Activated CD8-positive, alpha-beta T cell treated with anti-CD3 and anti-CD28 coated beads, Interleukin-2, amount 10 ng/mL, durations not matched to agents 7 days and 5 days (primary cell): ENCODE measurements at places on chromosomes 2 and 18.

DNA sequence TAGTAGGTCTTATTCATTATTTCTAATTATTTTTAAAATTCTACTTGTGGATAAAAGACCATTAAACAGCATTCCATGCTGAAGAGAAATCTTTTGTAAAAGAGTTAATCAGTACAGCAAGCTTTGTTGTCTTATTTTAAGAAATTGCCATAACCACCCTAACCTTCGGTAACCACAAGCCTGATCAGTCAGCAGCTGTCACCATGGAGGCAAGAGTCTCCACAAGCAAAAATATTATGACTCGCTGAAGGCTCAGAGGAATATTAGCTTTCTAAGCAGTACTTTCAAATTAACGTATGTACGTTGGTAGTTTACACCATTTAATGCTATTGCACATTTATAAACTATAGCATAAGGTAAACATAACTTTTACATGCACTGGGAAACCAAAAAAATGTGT lies 650.5 kb upstream of the LINC00305 start:
- H3K36me3 ChIP-seq, result no peaks in the 10 kb centered on the region
- H3K4me3 ChIP-seq, result no peak overlapping the region
- no peak overlapping the region for H3K27ac ChIP-seq
- no peaks in the 10 kb centered on the region for H3K4me1 ChIP-seq

GRCh38 chr2:84425310-84425709 lies 33.8 kb downstream of the SUCLG1 start:
- peaks cover 48% of the 10 kb centered on the region for H3K36me3 ChIP-seq
- H3K4me3 ChIP-seq, result no peak overlapping the region
- no peak for DNase-seq
- H3K4me1 ChIP-seq, result no peaks in the 10 kb centered on the region
- H3K27me3 ChIP-seq, result no peaks in the 10 kb centered on the region

DNA sequence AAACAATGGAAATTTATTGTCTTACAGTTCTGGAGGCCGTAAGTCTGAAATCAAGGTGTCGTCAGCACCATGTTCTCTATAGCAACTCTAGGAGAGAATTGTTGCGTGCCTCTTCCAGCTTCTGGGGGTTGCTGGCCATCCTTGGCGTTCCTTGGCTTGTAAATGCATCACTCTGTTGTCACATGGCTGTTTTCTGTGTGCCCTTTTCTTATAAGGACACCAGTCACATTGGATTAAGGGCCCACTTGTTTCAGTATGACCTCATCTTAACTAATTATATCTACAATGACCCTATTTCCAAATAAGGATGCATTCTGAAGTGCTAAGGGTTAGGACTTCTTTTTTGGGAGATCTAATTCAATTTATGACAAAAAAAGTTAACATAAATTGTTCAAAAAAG lies 1.4 kb upstream of the PLEK start:
- no peaks in the 10 kb centered on the region for H3K36me3 ChIP-seq
- DNase-seq, result no peak
- H3K27ac ChIP-seq, result no peak overlapping the region
- no peak overlapping the region for H3K4me3 ChIP-seq

DNA sequence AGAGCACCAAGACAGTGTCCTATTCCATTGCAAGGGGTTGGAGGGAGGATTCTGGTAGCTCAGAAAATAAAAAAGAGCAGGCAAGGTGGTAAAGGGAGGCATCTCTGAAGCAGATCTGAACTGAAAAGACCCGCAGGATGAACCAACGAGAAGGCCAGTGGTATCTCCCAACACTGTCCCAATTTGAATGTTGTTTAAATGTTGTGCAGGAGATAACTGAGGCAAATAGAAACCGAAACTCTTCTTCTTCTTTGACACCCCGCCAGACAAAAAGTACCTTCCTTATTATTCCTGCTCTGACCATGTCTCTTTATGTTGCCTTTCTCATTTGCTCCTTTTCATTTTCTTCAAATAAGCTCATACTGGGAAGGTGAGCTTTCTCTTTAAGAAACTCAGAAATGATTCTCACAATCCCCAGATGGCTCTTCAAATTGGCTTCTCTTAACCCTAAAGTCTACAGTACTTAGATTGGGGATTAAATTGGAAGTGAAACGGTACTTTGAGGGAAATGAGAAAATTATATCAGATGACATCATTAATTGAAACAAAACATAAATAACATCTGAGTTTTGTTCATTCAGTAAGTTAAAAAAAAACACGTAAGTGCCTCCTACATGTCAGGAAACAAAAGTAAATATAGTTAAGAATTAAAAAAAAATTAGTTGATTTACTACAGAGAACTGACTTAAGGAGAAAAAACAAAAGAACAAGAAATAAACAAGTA lies 143.6 kb downstream of the WDPCP start:
- H3K27ac ChIP-seq, result no peak overlapping the region
- H3K4me3 ChIP-seq, result no peak overlapping the region
- no peaks in the 10 kb centered on the region for H3K4me1 ChIP-seq
- DNase-seq, result no peak
- no peaks in the 10 kb centered on the region for H3K27me3 ChIP-seq
